ENCODE measurements at places on chromosomes 4 and X.
A peak's percentile ranks its signal among the peaks of the same experiment; 100 is the strongest.

DNA sequence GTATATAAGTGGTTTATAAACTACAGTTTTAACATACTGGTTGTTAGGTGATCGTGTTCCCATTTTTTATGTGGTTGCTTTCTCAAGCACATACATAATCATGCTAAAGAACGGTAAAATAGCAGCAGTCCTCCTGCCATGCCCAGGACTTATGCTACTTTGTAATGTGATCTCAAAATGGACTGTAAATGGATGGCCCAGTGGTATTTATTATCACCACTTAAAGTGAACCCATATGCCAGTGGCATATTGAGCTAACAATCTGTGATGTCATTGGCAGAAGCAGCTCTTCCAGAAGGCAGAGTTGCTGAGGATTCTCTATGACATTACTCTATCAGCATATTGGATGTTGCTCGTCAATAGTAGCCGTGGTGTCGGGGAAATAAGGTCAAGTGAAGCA lies 28.6 kb downstream of the ANK2 start:
- DNase-seq = no peak

DNA sequence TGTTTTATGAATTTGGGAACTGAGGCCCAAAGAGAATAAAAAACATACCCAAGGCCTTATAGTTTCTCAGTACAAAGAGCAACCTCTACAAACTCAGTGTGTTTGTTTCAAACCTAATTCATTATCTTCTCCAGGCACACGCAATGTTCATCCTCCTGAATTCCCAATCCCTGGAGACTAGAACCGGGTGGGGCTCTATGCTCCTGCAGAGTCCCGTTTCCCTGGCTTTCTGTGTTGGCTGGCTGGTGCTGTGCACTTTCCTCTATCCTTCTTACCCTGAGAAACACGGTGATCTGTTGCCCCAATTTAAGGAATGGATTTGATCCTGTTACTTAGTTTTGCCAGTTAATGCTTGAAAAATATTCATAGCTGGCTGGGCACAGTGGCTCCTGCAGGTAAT lies 63.9 kb downstream of the FGFBP1 start:
- DNase-seq = no peak

DNA sequence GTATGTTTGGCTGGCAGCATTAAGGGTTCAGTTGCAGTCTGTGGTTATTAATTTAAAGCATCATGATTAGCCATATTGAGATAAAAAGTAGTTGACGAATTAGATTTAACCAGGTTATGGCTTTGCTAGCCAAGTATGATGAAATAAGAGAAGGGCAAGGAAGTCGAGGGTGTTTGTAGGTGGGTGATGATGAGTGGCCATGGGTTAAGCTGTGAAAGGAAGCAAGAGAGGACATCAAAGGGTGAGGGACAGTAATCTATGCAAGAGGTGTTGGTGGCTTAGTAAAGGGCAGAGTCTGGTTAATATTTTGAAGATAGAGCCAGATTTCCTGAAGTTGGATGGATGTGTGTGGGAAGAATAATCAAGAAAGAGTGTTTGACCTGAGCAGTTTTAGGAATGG lies 44.5 kb downstream of the STIM2 start:
- DNase-seq = no peak

GRCh38 chr4:146647615-146648460 lies 9.1 kb downstream of the POU4F2 start:
- DNase-seq = no peak

- DNase-seq = no peak
Measured at GRCh38 chr4:173211838-173212237, 43.2 kb downstream of the GALNT7 start.

DNA sequence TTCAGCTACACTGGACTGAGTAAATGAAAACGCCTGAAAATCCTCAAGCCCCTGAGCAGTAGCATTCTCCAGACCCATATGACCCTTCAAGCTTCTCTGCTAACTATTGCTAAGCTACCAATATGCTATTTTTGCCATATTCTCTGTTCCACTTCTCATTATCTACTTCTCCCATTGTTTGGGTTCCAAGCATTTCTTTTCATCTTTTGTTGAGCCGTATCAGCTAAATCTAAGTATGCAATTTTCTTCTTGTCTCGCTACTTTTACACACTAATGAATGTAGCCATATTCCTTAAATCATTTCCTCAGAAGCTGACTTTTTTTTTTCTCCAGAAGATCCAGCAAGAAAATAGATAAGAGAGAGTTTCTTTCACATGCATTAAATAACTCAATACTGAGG lies 128.4 kb downstream of the AGTR2 start:
- DNase-seq = no peak

GRCh38 chr4:150816491-150816890 lies 198.6 kb downstream of the LRBA start:
- no peak for DNase-seq

DNA sequence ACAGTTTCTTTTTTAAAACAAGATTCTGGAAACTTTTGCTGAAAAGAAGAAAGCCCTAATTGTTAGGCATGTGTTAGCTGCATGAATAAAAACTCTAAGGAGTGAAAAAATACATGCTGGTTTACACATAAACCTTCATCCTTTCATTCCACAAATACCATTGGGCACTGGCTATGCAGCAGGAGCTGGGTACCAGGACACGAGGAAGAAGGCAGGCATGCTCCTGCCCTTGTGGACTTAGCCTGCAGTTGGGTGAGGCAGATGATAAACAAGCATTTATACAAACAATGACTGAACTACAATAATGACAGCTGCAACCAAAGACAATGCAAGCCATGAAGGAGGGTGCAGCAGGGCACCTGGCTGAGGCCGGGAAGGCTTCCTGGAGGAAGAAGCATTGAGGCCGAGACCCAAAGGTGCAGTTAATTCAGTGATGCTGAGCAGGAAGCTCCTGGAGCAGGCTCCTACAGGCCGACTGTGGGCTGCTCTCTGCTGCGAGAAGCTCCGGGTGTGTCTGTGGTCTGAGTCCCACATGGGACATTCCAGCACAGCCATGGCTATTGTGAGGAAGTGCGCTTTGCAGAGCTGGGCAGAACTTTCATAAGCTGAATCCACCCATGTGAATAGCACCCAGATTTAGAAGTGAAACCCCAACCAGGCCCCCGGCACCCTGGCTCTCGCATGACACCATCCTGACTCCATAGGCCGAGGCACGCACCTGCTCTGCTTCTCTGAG lies 44.0 kb upstream of the MXD4 start:
- DNase-seq = no peak

DNA sequence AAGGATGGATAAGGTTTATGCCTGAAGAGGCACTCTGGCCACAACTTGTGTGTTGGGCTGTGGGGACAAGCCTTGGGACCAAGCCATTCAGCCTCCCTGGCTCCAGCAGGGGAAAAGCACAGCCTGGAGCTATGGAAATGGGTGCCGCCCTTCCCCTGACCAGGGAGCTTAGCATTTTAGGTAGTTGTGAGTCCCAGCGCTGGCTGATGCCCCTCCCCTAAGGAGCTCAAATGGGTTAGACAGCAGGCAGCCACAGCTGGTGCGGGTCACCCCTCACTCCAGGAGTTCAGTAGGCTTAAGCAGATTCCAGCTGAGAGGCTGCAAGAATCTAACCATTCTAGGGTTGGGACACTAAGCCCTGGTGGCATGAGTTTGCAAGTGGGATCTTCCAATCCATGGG lies 172.9 kb downstream of the KCNIP4 start:
- no peak for DNase-seq

GRCh38 chr4:26763063-26763462 lies 97.6 kb upstream of the STIM2 start:
- DNase-seq = no peak

- no peak for DNase-seq
Measured at GRCh38 chrX:107710617-107711391, 64.8 kb downstream of the TSC22D3 start.

DNA sequence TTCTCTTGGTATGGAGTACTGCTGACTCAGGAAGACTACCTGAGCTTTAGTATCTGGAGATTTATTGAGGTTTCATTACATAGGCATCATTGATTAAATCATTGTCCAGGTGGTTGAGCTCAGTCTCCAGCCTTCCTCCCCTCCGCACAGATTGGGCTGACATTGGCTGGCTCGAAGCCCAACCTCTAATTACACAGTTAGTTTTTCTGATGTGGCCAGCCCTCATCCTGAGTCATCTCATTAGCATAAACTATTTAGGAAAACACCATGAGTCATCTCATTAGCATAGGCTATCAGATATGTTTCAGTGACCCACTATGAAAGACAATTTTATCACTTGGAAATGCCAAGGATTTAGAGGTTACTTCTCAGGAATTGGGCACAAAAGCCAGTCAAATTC lies 93.9 kb upstream of the ANKRD50 start:
- DNase-seq = no peak

- no peak for DNase-seq
Measured at GRCh38 chrX:150268839-150269355, 94.2 kb upstream of the MAMLD1 start.

DNA sequence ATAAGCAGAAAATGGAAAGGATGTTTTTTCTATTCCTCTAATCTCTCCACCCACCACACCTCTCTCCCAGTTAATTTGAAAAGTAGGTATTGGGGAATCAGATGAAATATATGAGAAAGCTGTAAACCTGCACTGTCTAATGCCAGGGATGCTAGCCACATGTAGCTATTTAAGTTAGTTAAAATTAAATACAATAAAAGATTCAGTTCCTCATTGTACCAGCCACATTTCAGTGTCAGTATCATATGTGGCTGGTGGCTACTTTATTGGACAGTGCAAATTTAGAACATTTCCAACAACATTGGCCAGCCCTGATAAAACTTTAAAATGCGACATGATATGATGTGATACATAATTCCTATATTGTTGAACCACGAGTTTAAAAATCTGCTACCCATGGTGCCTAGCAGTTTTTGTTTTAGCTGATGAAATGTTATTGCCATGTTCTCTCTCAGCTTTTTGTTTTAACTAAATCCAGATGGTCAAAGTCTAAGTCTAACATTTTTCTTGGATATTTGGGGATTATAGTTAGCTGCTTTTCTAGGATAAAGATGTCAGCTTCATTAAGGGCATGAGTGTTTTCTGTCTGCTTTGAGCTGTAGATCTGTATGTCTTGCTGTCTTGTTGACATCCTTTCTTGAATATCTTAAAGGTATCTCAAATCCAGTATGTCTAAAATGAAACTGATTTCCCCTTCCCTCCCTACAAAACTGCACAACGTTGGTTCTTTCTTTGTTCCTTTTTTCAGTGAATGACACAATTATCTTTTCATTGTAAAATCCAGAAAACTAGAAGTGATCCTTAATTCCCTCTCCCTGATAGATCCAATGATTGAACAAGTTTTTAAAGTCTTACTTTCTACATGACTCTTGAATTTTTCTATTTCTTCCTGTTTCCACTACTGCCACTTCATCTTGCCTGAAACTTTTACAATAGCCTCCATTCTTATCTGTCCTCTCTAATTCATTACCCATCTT lies 6.2 kb downstream of the ARFIP1 start:
- DNase-seq = no peak

GRCh38 chr4:122658377-122658776 lies 37.5 kb upstream of the IL21 start:
- no peak for DNase-seq

DNA sequence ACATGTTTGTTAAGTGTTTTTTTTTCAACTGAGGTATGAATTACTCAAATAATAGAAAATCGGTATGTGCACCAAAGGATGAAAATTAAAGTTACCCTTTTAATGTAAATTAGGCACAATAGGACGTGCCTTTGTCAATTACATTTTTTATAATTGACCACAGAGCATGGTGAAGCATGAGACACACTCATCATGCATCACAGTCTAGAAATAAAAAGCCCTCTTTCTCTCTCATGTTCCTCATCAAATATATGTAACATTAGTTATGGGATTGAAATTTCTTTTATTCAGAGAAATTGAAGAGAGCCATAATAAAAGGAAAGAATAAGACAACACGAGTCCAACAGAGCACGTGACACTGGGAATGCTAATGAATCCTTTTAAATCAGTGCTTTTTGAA lies 3.5 kb downstream of the GNRHR start:
- no peak for DNase-seq

- DNase-seq = no peak
Measured at GRCh38 chr4:36177946-36178345, 66.4 kb downstream of the ARAP2 start.

- DNase-seq = no peak
Measured at GRCh38 chrX:86383681-86384540, 235.7 kb downstream of the DACH2 start.

DNA sequence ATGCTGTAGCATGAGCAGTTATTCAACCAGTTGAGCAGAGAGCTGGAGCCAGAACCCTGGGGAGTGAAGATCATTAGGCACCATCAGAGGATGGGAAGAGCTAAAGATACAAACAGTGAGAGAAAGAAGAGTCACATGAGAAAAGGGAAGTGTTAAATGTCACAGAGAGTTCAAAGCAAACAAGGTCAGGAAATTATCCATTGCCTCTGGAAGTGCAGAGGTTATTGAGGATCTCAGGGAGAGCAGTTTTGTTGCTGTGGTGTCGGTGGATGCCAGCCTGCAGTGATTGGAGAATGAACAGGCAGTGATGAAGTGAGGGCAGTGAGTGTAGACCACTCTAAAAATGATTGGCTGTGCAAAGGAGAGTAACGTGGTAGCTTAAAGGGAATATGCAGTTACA lies 17.7 kb downstream of the SPARCL1 start:
- no peak for DNase-seq

GRCh38 chr4:123588631-123589241 lies 192.1 kb downstream of the SPRY1 start:
- DNase-seq = no peak

DNA sequence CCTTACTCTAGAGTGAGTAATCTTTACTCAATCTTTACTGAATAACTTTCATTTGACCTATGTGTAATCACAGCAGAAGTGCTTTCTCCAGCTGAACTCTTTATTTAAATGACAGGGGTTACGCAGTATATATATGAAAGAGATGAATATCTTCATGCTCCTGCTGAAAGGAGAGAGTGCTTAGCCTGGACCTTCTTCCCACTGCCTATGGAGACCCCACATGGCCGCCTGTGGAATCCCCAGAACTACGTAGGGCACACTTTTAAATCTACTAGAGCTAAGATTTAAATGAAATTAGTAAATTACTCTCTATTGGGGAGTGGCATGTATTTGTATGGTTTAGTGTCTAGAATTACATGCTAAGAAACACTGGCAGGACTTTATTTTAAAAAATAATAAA lies 391.2 kb downstream of the ANKRD50 start:
- DNase-seq = no peak

- no peak for DNase-seq
Measured at GRCh38 chr4:112765317-112765974, 128.5 kb downstream of the LARP7 start.

GRCh38 chr4:70518716-70519115 lies 347 bp downstream of the AMTN start:
- no peak for DNase-seq

GRCh38 chrX:50877310-50877709 lies 33.2 kb upstream of the BMP15 start:
- no peak for DNase-seq

DNA sequence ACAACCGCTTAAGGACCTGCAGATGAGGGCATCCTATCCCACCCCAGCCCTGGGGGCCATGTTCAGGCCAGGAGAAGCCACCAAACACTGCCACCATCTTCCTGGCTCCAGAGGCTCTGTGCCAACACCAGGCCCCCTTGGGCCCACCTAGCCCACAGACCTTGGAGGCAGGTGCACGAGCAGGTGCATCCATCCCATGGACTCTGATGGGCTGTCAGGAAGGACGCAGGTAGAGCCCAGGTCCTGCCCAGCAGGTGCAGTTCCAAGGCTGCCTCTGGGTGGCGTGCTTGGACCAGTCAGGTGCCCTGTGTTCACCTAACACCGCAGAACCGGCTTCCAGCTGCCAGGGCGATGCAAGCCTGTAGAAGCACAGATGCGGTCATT lies 22.8 kb upstream of the PDE6B start:
- peak; percentile 63 for DNase-seq

Data from stimulated activated CD4-positive, alpha-beta T cell treated with anti-CD3 and anti-CD28 coated beads, Interleukin-1b, Interleukin-23, amount 100 ng/mL, for 24 hours (primary cell).